Stimulated activated CD8-positive, alpha-beta memory T cell treated with anti-CD3 and anti-CD28 coated beads, Interleukin-15, amount 100 ng/mL, for 4 hours (primary cell): ENCODE measurements at places on chromosomes 3 and 15.

GRCh38 chr3:143763564-143764162 is 84.6 kb downstream of the SLC9A9 start:
- no peak for DNase-seq

DNA sequence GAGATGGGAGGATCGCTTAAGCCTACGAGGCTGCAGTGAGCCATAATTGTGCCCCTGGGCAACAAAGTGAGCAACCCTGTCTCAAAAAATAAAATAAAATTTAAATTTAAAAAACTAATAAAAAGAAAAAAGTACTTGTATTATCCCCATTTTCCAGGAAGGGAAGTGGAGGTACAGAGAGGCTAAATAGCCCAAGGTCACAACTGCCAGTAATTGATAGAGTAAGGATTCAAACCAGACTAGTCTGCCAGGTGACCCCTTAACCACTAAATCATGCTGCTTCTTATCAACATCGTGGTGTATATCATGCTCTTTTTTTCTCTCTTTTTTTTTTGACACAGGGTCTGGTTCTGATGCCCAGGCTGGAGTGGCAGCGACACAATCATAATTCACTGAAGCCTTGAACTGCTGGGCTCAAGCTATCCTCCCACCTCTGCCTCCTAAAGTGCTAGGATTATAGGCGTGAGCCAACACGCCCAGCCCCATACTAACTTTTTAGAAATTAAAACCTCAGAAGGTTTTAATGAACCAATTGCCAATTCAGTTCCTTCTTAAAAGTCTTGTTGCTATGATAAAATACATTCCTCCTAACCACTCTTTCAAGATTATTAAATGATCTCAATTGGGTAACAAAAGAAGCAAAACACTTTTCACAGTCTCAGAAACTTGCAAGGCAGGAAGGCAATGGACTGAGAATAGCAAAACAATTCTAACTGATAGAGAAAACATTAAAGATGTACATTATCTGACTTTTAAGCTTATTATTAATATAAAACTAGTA is 30.5 kb downstream of the HERC1 start:
- no peak for DNase-seq

- no peak for DNase-seq
Measured at GRCh38 chr15:32669896-32670611, 28.5 kb downstream of the SCG5 start.

DNA sequence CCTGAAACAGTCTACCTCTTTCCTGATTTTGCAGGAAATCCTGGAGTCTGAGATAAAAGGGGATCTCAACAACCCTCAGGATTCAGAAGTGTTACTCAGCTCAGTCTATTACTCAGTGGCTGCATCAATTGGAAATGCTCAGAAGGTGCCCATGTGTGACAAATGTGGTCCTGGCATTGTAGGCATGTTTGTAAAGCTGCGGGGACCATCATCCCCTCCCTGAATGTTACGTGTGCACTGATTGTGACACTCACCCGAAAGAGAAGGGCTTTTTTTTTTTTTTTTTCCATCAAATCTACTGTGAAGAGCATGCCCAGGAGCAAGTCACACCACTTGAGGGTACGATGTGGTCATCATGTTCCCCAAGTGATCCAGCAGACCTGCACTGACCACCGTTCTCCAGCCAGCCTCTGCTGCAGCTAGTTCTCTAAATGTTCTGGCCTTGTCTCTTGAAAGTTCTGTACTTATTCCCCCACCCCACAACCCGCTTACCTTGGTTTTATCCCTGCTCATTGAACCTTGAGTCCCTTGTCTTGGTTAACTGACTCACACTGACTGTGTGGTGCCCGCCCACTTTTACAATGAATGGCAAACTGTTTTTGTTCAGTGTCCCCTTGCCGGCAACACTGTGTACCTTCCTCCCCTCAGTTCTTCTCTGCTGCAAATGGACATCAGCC is 19.8 kb downstream of the ST3GAL6 start:
- DNase-seq, result no peak

GRCh38 chr15:98384328-98385029 is 263.9 kb upstream of the IGF1R start:
- no peak for DNase-seq

DNA sequence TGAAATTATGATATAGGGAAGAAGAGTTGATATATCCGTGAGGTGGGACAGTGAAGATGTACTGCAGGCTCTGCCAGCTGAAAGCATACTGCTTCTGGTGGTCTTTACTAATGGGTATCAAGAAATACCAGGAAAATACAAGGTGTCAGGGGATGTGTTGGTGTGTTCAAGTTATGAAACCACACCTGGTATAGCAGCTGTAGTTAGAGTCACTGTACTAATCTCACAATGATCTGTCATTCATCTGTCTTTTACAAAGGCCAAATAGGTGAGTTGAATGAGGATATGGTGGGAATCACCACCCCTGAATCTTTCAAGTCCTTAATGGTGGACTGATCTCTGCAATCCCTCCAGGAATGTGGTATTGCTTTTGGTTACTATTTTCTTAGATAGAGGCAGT is 152.7 kb downstream of the NFKBIZ start:
- no peak for DNase-seq

- DNase-seq, result no peak
Measured at GRCh38 chr15:55221090-55222011, 24.6 kb upstream of the RSL24D1 start.
